Esophagus muscularis mucosa (tissue), 4 donors: ENCODE measurements at places on chromosomes 3 and 15.

DNA sequence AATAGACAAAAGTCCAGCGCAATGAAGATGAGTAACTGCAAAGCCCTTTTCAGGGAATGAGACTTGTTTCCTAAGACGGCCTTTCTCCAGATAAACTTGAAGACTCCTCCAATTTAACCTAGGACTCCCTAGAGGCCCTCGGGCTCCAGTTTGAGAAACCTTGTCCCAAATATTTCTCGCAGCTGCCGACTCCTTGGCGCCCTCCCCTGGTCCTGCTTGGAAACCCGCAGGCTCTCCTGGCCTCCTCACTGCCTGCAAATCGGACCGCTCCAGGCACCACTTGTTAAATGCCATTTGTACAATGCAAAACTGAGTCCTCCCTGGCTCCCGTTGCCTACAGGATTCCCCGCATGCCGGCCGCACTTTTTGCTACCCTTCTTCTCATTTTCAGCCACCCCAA is 36.8 kb downstream of the MUC4 start:
- DNase-seq = no peak

- peak; percentile 92 for DNase-seq
Measured at GRCh38 chr3:44584646-44585501, at the start of gene ZNF660. ZNF660 (plus strand) TSS chr3:44584964; CDS start chr3:44594194, 9,230 bp downstream.

GRCh38 chr3:172869784-172870518 is 119.4 kb downstream of the ECT2 start:
- no peak for DNase-seq

GRCh38 chr15:35559683-35560082 is 13.7 kb upstream of the DPH6 start:
- DNase-seq = no peak

DNA sequence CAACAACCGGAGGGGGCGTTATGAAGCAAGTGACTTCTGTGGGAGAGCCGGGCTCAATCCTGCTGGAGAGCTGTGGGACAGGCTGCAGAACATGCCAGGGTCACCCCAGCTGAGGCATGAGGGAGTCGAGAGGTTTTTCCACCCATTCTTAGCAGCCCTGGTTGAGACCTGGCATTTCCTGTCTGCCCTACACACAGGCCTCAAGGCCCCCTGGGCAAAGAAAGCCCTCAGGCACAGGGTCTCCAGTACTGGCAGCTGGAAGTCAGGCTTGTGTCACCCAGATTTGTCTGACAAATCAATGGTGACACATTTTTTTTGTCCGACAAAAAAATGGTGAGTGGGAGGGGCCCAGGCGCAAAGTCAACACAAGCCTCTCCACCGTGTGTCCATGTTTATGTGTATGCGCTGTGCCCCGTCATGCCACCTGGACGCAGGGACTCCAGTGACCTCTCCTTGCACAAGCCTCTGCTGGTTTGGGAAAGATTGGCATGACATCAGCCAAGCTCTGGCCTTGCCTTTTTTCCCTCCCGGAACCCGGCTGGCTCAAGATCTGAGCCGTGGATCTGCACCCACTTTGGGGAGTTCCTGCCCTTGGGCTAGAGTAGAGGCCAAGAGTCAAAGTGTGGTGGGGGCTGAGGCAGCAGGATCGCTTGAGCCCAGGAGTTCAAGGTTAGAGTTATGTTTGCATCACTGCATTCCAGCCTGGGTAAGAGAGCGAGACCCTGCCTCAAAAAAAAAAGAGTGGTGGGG is 20.8 kb upstream of the ALAS1 start:
- DNase-seq = no peak

DNA sequence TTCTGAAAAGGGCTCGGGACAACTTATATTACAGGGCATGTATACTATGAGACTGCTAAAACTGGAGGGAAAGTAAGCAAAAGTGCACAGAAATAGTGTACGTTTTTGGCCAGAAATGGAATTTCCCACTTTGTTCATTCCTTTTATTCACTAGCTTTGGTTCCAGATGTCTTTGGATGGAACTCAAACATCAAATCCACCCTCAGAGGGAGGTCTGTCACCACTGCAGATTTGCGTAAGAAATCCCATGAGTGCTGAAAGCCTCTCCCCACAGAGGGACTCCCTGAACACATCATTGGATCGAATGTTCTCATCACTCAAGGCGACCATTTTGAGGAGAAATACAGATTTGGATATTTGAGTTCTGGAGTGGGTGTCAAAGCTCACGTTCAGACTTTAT is 71.6 kb downstream of the FEM1B start:
- no peak for DNase-seq

DNA sequence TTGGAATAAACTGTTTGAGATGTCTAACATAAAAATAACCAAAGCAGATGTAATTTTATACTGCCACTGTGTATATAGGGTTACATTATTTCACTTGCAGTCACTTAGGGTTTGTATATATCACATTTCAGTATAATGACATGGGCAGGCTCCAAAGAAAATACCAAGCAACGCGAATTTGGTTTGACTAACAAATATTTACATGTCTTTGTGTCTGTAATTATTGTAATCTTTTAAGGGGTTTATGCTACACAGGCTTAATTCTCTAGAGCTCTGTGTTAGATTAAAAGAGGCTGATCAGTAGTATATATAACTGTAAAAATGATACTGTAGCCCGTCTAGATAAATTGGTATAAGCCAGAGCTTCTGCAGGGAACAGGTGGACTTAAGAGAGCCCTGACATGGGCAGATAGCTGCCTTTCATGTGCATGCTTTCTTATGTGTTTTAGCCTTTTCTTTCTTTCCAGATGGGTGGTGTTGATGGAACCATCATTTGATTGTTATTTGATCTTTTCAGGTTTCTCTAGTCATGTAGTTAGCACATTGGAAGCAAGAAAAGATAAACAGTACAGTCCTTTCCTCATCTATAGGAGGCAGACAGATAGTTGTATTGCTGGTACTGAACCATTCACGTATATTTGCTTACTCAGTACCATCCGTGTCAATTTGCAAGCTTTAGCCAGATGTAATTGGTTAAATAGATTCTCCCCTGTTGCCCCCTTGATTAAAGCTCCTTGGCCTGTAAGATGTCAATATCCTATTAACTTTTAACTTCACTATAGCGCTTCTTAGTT is 86.1 kb downstream of the GALK2 start:
- no peak for DNase-seq

DNA sequence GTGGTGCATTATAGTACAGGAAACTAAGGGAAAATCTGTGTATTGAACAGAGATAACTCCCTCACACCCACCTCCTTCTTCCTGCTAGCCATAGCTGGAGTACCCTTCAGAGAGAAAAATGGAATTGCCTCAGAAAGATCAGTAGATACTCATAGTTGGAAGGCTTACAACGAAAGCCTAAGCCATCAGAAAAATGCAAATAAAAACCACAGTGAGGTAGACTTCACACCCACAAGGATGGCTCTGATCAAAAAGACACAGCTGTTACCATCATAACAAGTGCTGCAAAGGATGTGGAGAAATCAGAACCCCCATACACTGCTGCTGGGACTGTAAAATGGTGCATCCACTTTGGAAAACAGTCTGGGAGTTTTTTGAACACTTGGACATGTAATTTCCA is 7.4 kb upstream of the DLG1 start:
- no peak for DNase-seq

DNA sequence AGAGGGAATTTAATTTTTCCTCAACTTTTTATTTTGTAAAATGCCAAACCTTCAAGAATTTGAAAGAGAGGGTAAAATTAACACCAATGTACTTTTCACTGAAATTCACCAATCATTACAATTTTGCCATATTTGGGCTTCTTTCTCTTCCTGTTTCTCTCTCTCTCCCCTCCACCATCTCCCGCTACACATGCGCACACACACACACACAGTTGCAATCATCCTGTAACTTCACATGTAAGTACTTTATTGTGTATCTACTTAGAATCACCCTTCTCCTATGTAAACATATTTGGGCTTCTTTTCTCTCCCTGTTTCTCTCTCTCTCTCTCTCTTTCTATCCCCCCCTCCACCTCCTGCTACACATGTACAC is 7.4 kb downstream of the ARL14 start:
- DNase-seq = no peak

GRCh38 chr15:89500397-89501270 is 4.3 kb upstream of the RHCG start:
- no peak for DNase-seq

GRCh38 chr3:106560451-106560966 is 691.7 kb upstream of the CBLB start:
- no peak for DNase-seq

GRCh38 chr3:53531749-53532148 is 37.3 kb downstream of the CACNA1D start:
- DNase-seq = no peak

DNA sequence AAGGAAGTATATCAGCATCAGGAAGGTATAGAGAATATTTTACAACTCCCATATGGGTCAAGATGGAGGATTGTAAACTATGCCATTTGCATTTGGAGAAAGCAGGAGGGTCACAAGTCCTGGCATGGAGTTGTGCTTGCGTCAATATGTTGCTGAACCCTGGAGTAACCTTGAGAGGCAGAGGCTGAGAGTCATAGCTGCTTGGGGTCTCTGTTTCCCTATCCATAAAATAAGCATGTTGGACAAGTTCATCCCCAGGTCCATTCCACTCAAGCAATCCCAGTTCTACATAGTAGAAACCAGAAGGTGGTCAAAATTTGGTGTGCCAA is 273.6 kb downstream of the MECOM start:
- DNase-seq = no peak

DNA sequence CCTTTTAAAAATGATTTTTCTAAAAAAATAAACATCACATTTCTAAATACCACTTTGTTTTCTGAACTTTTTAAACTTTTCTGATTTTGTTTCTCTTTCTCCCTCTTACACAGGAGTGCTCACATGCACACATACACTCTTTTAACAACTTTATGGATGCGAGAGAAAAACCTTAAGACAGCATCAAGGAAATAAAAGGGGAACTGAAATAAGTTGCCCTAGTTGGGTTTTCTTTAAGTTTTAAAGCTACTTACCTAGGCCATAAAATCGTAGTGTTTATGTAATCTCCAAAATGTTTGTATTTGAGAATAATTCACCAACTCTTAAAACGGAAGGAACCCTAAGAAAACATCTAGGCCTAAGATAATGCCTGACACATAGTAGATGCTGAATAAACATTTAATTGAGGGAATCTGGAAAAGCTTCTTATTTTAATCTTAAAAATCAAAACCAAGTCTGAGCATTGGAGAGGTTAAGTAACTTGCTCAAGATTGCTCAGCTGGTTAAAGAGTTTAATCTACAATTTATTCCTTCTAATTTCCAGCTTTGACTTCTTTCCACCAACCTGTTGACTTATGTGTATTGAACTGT is 1.2 kb upstream of the BBX start:
- DNase-seq = no peak
